ENCODE measurements at places on chromosomes 3 and 15. TPM values are rescaled to one million over a fixed set of nuclear protein-coding genes. Genes with fewer than 3 reads are reported as not detected.

The ZBED2 gene
- total RNA-seq = not detected

The NOX5 gene
- 0.92 TPM for total RNA-seq

The GABRR3 gene
- total RNA-seq = not detected

The CCNB2 gene
- 0.54 TPM for total RNA-seq

The DGKG gene
- total RNA-seq = 16.7 TPM

The ZNF502 gene
- 4.5 TPM for total RNA-seq

The RLBP1 gene
- not detected for total RNA-seq

Measured in thoracic aorta (tissue), 2 donors.